GOT3 (cell line): ENCODE measurements at places on chromosomes 6 and 20.

GRCh38 chr20:25340380-25340779 lies 50.3 kb downstream of the ABHD12 start:
- no peak for DNase-seq

- no peak for DNase-seq
These were observed 111.6 kb upstream of the UST start for GRCh38 chr6:148635070-148635743.

DNA sequence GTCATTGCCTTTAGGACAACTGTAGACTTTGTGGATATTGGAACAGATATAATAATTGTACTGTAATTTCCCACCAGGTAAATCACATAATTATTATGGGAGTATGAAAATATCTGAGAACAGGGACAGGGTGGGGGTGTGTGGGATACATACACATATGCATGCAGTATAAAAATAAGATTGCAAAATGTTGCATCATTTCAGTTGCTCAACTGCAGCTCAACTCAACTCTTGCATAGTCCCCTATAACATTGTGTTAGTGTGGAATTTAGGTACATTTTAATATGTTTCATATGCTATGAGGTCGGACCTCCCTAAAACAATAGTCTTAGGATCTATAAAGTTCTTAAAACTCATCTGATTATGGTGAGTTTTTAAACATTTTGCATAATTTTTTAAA lies 275.0 kb upstream of the FLRT3 start:
- no peak for DNase-seq

DNA sequence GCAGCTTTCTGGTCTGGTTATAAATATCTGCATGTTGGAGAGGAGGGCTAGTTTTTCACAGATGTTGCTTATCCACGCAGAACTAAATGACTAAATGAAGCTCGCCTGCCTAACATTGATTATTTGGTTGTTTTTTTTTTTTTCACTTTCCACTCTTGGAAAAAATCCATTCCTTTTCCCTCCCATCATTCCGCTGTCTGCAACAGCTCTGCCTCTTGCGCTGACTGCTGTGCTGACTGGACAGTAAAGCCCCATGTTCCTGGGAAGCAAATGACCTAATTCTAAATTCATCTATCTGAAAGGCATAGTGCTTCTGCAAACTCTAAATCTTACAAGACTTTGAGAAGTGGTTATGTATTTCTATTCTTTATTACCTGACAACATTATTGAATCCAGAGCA lies 255.5 kb upstream of the PLN start:
- no peak for DNase-seq

DNA sequence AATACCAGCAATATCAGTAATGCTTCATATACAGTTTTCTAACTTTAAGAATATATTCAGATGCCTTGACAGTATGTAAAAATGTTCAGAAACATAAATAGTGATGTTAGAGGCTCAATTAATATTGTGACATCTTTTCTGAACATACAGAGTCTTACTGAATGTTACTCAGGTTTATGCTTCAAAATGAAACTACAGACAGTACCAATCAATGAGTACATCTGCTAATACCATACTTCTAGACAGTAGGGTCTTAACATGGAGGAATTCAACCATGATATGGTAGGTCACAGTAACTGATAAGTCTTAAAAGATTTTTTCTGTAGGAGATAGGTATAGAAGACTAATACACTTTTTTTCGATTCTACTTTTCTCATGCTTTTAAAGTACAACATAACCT lies 8.3 kb downstream of the GCLC start:
- no peak for DNase-seq

DNA sequence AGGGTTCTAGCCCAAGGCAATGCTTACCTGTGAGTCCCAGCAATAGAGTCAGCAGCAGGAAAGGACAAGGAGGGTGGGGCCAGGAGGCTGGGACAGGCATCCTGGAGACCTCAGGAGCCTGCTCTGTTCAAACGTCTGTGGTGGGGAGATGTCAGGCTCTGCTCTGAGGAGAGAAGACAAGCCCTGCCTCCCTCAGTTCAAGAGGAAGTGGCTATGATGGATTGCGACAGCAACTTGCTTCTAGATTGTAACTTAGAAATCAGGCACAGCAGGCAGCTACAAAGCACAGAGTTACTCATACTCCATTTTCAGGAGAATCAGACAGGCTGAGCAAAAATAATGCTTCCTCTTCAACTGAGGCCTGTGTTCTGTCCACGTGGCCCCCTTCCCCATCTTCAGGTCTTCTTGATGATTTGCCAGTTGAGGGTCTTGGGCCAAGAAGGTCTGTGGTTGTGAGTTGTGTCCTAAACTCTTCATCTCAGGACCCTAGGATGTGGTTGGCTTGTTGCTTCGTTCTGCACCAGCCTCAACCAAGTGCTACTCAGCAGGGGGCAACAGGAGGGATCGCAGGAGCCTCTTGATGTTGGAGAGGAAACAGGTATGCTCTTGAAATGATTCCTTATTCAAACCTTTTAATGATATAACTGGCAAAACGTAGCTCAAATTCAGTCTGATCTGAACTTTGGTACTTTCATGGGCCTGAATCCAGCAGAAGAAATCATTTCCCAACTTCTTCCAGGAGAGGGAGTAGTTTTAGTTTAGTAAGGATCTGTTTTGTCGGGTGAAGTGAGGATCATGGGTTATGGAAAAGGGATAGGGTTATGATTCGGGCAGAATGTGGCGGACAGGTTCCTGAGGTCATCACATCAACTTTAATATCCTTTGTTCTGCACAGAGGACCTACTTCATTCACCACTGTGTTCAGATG lies 31.0 kb downstream of the SIRPB1 start:
- DNase-seq: no peak

DNA sequence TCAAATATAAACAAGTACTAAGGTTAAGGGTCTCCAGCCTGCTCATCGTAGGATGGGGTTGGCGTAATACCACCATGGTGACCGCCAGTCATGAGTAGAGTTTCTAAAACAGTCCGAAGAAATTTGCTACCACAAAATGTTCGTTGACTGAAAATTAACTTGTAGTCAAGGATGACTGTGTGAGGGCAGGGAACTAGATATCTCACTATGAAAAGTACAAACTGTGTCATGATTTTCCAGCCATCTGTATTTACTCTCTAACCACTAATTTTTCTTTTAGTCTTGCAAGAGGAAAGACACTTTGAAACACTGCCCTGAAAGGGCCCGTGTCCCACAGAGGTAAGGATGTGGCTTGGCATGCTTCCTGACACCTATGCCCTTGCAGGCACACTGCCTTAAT lies 99.7 kb downstream of the IRF4 start:
- no peak for DNase-seq

- DNase-seq: no peak
These were observed 5.9 kb downstream of the ZNF512B start for GRCh38 chr20:63963784-63964301.

DNA sequence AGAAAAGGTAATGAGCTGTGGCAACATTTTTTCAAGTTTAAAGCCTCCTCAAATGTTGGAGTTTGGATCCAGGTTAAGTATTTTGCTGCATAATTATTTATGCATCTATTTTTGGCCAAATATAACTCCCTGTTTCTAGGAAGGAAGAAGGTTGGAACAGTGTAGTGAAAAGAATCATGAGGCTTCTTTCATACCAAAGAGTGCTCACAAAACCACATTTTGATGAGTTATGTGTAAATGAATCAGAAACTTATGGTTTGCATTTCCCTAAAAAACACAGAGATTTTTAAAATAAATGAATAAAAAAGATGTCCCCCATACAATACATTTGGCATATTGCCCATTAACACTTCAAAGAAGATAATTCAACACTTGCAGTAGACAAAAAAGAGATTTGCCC lies 246.9 kb upstream of the PRDM1 start:
- DNase-seq: no peak

DNA sequence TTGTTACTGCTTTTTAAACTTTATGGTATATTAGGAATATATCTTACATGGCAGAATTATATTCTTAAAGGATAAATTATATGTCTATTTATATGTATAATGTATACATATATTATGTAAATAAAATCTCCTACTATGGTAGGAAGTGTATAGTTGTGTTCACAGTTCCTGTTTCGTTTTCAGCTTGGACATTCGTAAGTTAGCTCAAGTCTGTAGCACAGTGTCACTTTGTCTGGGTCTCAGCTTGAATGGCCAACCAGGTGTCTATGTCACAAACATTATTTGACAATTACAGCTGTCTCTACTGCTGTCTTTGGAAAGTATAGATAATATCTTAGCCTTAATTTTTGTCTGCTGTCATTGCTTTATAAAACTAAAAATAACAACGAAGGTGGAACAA lies 303.9 kb downstream of the CDKAL1 start:
- DNase-seq: no peak

DNA sequence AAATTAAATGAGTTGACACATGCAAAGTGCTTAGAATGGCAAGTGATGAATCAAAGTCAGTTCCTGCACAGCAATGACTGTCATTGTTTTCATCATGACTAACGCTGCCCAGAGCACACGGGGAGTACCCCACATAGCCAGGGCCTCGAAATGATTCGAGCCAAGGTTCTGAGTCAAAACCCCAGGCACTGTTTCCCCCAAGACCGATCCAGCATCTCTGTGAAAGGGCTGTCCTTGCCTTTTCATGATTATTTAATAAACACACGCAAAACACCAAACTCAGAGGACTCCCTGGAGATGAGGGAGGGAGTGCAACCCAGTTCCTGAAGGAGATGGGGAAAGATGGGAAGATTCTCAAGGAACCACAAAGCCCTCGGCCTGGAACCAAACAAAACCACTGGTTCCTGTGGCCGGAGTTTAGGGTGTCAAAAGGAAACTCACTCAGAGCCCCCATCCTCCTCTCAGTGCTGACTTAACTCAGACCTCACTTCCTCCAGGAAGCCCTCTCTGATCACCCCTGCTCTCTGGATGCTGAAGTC lies 3.8 kb downstream of the PREX1 start:
- peak; percentile 59 for DNase-seq

GRCh38 chr20:56391596-56392131 lies 351 bp downstream of the AURKA start:
- DNase-seq: no peak

DNA sequence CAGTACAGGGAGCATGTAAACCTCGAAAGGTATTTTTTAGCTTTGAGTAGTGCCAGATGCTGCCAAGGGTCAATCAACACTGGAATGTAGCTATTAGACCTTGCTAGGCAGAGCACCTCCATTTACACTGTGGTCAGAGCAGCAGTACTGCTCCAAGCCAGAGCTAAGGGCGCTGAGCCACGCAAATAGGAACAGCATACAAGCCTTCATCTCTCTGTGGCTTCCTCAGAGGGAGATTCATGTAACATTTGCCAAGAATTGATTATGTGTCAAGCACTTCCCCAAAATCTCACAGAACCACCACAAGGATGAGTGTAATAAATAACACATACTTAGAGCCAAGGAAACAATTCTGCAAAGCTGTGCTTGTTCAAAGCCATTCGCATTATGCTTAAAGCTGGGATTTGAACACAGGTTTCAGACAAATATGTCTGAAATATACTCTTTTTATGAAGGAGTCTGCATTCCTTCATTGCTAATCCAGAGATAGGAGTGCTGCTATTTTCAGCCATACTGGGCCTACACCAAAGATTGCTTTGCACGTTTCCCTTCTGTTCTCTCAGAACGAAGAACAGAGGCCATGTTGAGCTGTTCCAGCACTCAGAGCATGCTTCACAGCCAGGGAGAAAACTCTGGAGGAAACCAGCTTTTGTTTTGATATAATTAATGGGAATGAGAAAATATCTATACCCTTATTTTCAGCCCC lies 97.7 kb downstream of the SLC16A10 start:
- no peak for DNase-seq

GRCh38 chr6:160180706-160181105 lies 59.1 kb downstream of the SLC22A1 start:
- no peak for DNase-seq

DNA sequence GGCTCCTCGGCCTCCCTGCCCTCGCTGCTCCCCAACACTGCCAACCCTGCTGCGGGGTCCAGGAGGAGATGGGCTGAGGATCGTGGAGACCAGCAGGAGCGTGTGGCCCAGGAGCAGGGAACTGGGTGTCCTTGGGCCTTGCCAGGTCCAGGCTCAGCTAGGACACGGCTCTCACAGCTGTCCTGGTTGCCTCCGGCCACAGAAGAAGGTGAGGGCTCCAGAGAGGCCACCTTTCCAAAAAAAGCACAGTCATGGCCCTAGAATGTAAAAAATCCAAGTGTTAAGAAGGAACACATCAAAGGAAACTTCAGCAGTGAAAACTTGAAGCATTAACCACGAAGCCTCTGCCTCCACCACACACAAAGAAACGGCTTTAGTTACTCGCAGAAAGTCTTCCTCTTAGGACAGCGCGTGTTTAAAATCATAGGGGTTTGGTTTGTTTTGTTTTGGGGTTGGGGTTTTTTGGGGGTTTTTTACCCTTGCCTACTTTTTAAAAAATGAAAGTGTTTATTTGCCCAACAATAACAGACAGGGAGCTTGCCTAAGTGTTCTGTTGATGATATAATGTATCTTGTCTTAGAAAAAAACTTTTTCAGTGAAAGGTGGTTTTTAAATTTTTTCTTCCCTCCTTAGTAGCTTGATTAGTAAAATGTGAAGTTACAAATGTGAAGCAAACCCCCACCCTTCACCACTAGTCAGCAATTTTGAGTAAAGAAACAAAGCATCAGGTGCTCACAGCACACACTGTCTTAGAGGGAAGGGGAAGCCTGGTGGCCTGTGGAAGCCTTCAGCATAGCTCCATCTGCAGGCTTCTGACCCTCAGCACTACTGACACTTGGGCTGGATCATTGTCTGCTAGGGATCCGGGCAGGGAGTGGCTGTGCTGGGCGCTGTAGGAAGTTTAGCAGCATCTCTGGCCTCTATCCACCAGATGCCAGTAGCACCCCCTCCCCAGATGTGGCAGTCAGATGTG lies 60.0 kb downstream of the PTPN1 start:
- no peak for DNase-seq

DNA sequence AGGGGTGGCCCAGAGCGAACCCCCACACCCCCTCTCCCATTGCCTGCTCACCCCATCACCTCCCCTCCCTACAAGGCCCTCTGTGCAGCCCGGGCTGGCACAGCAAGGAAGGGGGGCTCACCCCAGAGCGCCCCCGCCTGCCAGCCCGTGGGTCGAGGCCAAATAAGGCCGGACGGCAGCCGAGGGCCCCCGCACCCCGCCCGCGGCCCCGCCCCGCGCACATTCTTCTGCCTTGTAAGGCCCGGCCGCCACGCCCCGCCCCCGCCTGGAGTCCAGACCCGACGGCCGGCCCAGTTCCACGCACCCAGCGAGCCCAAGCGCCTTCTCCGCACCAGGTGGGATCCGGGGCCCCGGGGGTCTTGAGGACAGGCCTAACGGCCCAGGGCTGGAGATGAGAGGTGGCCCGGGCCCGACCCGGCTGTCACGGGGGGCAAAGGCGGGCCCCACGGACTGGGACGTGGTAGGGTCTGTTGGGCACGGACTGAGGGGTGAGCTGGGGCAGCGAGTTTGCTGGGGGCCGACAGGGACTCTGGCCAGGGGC lies at the start of gene MYL9:
MYL9 (plus strand) TSS at position 293 of the 541 bp plus-strand sequence. CDS start 3,366 bp downstream, outside the sequence.
- DNase-seq: peak; percentile 34

DNA sequence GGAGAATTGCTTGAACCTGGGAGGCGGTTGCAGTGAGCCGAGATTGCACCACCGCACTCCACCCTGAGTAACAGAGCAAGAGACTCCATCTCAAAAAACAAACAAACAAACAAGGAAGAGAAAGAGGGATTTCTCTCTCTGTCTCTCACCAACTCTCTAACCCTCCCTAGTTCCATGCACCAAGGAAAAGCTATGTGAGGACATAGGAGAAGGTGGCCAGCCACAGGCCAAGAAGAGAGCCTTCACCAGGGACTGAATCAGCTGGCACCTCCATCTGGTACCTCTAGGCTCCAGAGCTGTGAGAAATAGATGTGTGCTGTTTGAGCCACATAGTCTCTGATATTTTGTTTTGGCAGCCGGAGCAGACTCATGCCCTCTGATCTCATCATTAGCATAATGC lies 9.0 kb upstream of the FAM110A start:
- DNase-seq: no peak

- DNase-seq: no peak
These were observed 829.4 kb downstream of the QKI start for GRCh38 chr6:164243949-164244348.
